ENCODE measurements at places on chromosomes 2 and 18. TPM values are rescaled to one million over a fixed set of nuclear protein-coding genes. Genes with fewer than 3 reads are reported as not detected.

DNA sequence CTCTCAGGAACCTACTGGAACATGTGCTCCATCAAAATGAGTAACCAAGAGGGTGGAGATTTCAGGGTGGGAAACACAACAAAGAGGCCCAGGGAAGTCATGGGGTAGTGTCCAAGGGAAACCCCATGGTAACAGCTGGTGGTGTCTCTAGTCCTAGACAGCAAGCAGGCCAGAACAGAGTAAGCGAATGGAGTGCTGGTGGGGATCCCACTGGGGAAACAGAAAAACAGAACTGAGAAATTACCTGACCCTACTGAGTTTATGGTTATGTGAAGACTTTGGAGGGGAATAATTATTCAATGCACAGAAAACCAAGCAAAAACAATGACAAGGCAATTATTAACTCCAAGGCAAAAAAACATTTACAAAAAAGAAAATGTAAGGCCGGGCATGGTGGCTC, 16.9 kb downstream of the ERCC3 start:
- no peak overlapping the region for H3K4me3 ChIP-seq
- no peak overlapping the region for H3K27ac ChIP-seq
- no peak for DNase-seq
- no peaks in the 10 kb centered on the region for H3K4me1 ChIP-seq
- peaks cover 24% of the 10 kb centered on the region for H3K36me3 ChIP-seq

DNA sequence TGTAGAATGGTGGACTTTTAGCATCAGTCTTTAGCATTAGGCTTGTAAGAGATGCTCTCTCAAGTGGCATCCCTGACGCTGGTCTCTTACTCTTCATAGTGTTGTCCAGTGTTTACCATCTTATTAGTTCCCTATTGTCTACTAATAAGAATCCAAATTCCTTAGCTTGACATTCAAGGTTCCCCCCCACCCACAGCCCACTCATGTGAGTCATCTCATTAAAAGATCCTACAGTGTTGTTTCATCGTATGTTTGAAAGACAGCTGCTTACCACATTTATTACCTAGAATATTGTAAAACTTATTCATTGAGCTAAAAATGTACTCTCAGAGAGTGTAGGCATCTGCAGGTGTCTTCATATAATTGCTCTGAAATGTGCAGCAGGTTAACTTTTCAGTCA, 28.5 kb downstream of the EIF5B start:
- no peaks in the 10 kb centered on the region for H3K27me3 ChIP-seq
- no peak overlapping the region for H3K4me3 ChIP-seq
- peaks cover 3% of the 10 kb centered on the region for H3K36me3 ChIP-seq
- H3K4me1 ChIP-seq = no peaks in the 10 kb centered on the region

- DNase-seq = peak; percentile 2
- no peak overlapping the region for H3K4me3 ChIP-seq
- no peaks in the 10 kb centered on the region for H3K36me3 ChIP-seq
Measured at GRCh38 chr2:239853121-239853520, 172.0 kb downstream of the NDUFA10 start.

Gene CABYR
- total RNA-seq = 1.5 TPM

GRCh38 chr2:100064165-100064564, 78.2 kb downstream of the AFF3 start:
- no peak overlapping the region for H3K4me3 ChIP-seq
- peaks cover 8% of the 10 kb centered on the region for H3K4me1 ChIP-seq
- H3K27ac ChIP-seq = no peak overlapping the region
- no peaks in the 10 kb centered on the region for H3K27me3 ChIP-seq

DNA sequence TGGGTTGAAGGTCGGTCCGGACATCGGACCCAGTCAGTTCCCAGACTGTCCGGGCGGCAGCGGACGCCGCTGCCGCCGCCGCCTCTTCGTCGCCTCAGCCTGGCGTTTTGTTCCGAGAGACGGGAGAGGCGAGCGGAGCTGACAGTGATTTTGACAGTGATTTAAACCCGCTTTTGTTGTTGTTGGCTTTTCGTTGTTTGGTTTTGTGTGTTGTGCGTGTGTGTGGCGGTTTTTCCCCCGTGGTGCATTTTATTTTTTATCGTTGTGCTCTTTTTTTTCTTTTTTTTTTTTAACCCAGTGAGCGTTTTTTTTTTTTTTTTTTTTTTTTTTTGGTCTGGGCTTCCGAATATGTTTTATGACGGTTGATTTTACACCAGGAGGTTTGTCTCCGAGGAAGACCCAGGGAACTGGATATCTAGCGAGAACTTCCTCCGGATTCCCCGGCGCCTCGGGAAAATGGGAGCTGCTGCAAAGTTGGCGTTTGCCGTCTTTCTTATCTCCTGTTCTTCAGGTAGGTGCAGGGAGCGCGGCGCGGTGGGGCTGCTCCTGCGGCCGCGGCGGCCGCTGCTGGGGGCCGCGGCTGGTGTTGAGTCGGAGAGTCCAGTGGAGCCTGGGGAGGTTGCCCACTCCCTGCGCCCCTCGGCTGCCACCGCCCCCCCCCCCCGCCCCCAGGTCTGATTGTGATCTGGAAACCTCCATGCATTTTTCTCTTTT, at the start of gene ACVR2A:
ACVR2A (plus strand) TSS at position 333 of the 714 bp plus-strand sequence; CDS start at position 457, 124 bp downstream.
- no peaks in the 10 kb centered on the region for H3K27me3 ChIP-seq
- DNase-seq = peak; percentile 21
- no peaks in the 10 kb centered on the region for H3K36me3 ChIP-seq
- H3K4me3 ChIP-seq = peak within 1 kb of the TSS; percentile 83
- H3K4me1 ChIP-seq = peaks cover 6% of the 10 kb centered on the region

GRCh38 chr2:41735476-41735875, 312.3 kb upstream of the PKDCC start:
- peaks cover 18% of the 10 kb centered on the region for H3K4me1 ChIP-seq
- no peaks in the 10 kb centered on the region for H3K36me3 ChIP-seq
- H3K4me3 ChIP-seq = no peak overlapping the region
- no peaks in the 10 kb centered on the region for H3K27me3 ChIP-seq
- DNase-seq = no peak

- H3K36me3 ChIP-seq = peaks cover 29% of the 10 kb centered on the region
- H3K27me3 ChIP-seq = no peaks in the 10 kb centered on the region
- H3K27ac ChIP-seq = peak overlapping the region; percentile 91
Measured at GRCh38 chr2:119366161-119366648, 429 bp downstream of the C2orf76 start.

DNA sequence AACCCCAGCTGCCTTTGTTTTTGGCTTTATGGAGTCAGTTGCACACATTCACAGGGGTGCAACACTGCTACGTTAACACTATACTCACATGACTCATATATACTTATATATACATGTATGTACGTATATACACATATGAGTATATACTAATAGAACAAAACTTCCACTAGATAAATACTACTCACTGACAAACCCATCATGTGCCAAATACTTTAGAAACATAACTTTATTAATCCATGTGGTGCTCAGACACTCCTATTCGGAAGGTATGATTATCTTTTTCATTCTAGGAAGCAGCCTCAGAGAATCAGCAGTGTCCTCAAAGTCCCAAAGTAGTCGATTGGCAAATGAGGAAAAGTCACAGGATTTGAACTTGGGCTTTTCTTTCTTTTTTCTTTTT, 7.9 kb downstream of the PMAIP1 start:
- no peaks in the 10 kb centered on the region for H3K36me3 ChIP-seq
- no peak for DNase-seq
- no peak overlapping the region for H3K27ac ChIP-seq
- no peaks in the 10 kb centered on the region for H3K27me3 ChIP-seq
- H3K4me3 ChIP-seq = no peak overlapping the region

GRCh38 chr18:78522507-78522906, 457.1 kb upstream of the SALL3 start:
- no peak overlapping the region for H3K4me3 ChIP-seq
- no peak for DNase-seq
- no peaks in the 10 kb centered on the region for H3K4me1 ChIP-seq
- no peak overlapping the region for H3K27ac ChIP-seq
- no peaks in the 10 kb centered on the region for H3K36me3 ChIP-seq
- no peaks in the 10 kb centered on the region for H3K27me3 ChIP-seq

DNA sequence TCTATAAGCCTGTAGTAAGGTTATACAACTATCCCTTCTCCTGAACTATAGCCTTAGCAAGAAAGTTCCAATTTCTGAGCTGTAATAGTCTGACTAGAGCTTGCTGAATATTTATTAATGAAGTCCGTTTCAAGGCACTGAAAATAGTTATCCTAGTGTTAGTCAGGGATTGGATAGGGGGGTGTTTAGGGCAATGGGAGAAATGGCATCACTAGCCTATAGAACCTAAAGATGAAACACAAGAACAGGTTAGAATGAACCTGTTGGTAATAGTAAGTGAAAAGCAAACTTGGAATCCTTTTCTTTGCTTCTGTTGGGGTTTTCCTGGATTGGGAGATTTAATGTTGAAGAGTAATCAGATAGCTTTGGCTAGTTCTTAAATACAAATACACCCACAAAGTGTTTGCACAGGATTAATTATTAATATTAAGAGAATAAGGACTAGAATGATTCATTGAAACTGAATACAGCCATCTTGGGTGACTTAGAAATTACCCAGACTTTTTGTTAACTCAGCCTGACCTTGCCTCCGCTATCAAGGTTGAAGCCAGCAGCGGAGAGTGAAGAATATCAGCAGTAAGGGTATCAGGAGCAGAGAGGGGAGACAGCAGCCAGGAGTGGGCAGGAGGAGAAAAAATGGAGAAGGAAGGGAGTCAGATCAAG, 14.4 kb downstream of the CCNT2 start:
- no peak overlapping the region for H3K27ac ChIP-seq
- peaks cover 15% of the 10 kb centered on the region for H3K36me3 ChIP-seq
- no peak for DNase-seq
- H3K27me3 ChIP-seq = no peaks in the 10 kb centered on the region
- no peak overlapping the region for H3K4me3 ChIP-seq

Gene UGT1A5
- total RNA-seq = not detected

GRCh38 chr2:210663631-210664089, 107.3 kb downstream of the CPS1 start:
- no peak overlapping the region for H3K4me3 ChIP-seq
- H3K27ac ChIP-seq = no peak overlapping the region
- H3K36me3 ChIP-seq = peaks cover 15% of the 10 kb centered on the region
- H3K4me1 ChIP-seq = no peaks in the 10 kb centered on the region
- H3K27me3 ChIP-seq = no peaks in the 10 kb centered on the region

Gene RBM44
- total RNA-seq = 0.42 TPM

- no peak for DNase-seq
- H3K4me3 ChIP-seq = no peak overlapping the region
- H3K27ac ChIP-seq = no peak overlapping the region
- peaks cover 2% of the 10 kb centered on the region for H3K4me1 ChIP-seq
- no peaks in the 10 kb centered on the region for H3K27me3 ChIP-seq
Measured at GRCh38 chr18:70284976-70285620, 3.7 kb upstream of the SOCS6 start.

DNA sequence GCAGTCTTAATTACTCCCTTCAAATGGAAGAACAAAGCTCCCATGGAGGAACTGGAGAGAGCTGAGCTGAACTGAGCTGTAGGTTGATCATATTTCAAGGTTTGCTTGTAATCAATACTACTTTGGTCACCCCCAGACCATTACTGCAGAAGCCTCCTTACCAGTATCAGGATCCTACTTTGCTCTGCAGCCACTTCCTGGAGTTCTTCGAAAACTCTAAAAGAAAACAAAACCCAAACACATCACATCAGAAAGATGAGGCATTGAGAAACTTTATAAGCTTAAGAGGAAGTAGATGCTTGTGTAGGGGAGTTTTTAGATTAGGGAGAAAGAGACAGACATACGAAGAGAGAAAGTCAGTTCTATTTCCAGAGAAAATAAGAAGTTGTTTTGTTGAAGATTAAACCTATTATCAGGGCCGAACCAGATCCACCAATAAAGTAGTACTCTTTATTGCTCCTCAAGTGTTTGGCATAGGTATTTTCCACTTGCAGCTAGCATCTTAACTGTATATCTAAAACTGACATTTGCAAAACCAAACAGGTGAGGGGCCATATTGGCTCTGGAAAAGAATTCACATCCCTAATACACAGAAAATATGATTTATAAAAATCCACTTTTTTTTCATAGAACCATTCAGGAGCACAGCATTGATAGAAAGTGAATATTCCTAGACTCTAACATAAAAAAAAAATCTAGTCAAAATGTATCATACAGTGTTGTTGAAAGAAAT, 166.9 kb upstream of the KLF7 start:
- no peaks in the 10 kb centered on the region for H3K27me3 ChIP-seq
- no peaks in the 10 kb centered on the region for H3K36me3 ChIP-seq
- no peak overlapping the region for H3K4me3 ChIP-seq
- H3K27ac ChIP-seq = no peak overlapping the region
- DNase-seq = no peak

Gene L3MBTL4
- 8.7 TPM for total RNA-seq

Gene TUBA4B
- total RNA-seq = not detected

- H3K4me1 ChIP-seq = peaks cover 9% of the 10 kb centered on the region
- no peaks in the 10 kb centered on the region for H3K36me3 ChIP-seq
- H3K27ac ChIP-seq = no peak overlapping the region
- no peak for DNase-seq
- H3K4me3 ChIP-seq = no peak overlapping the region
Measured at GRCh38 chr2:120738786-120739437, 3.2 kb downstream of the GLI2 start.
